ENCODE measurements at places on chromosomes 2 and 18.

GRCh38 chr2:234998404-234999211 is 46.8 kb downstream of the SH3BP4 start:
- no peak for DNase-seq

DNA sequence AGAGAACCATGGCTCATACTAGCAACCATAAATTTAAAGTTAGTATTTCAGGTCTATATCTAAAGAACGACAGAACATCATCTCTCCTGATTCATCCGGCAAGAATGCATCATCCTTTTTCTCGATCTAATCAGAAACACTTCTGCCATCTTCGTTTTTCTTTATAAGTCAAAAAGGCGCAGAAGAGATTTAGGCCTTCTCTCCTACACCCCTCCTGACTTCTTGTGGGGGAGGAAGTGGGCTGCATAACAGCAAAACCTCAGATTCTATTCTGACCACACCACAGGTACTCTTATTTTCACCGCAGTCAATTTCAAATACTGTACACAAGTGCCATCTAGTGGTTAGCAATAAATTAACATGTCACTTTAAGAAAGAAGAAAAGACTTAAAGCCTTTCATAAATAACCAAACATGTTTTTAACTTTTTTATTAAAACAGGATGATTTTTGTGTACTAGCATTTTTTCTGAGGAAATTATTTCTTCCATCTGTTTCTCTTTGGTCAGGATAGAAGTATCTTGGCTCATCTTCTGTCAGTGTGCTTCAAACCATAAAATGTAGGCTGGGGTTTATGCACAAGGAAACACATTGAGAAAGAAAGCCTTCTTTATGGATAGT is 48.4 kb upstream of the PIK3C3 start:
- peak; percentile 69 for DNase-seq

- DNase-seq = no peak
Observed at GRCh38 chr2:216555274-216555673, 56.6 kb downstream of the RPL37A start.

DNA sequence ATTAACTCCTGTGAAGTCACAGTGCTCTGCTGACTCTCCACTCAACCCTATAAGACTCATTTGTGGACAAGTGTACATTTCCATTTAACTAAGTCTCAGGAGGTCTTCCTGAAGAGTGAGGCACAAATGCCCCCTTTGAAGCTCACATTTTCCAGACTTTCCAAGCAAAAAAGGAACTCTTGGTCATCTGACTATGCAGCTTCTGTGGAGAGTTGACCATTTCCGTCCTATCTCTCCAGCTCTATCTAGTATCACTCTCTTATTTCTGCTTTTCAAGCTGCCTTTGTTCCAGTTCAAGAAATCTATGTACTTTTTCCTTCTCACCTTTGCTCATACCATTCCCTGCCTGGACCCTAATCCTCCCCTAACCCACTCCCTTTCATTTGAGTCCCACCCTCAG is 77.0 kb downstream of the ANTXR1 start:
- no peak for DNase-seq
